SW 1271 (cell line): ENCODE measurements at places on chromosomes 12 and 14.

DNA sequence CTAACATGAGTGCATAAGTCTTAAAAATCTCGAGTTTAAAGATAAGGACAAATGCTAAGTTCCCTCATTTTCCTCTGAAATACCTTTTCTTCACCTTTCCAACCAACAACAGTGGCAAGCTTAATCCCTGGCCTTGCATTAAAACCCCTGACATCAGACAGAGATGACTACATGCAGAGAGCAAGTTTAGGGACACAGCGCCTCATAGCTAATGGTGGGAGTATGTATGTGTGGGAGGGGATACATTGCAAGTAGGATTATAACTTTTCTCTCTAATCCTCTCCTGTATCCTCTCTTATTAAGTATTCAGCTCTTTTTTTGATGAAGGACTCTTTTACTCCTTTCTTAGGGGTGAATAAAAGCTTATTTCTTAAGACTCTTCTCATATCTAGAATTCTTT, 547.1 kb downstream of the CCER1 start:
- DNase-seq = no peak

- DNase-seq = no peak
Measured at GRCh38 chr14:100828031-100828769, 2.3 kb downstream of the MEG3 start.

DNA sequence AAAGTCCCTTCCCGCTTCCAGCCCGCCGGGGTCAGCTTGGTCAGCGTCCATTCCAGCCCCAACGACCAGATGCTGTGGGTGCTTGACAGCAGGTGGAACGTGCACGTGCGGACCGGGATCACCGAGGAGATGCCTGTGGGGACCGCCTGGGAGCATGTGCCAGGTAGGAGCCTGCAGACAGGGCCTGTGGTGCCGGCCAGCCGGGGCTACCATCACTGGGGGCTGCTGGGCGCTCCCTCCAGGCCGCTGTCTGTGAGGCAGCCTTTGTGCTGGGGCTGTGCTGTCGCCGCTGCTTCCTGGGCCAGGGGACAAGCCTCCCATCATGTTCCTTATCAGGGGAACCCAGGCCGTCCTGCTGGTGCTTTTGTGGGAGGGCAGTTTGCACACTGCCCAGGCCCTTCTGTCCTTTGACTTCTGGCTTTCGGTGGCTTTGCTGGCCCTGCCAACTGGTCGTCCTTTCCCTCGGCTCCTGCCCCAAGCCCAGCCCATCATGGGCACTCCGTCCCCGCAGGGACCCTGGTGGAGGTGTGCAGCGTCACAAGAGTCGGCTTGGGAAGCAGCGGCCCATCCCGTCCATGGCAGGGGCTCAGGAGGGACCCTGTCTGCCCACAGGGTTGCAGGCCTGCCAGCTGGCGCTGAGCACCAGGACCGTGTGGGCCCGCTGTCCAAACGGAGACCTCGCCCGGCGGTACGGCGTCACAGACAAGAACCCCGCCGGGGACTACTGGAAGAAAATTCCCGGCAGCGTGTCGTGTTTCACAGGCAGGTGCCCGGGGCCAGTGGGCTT, 12.4 kb downstream of the ANKRD9 start:
- DNase-seq = no peak

DNA sequence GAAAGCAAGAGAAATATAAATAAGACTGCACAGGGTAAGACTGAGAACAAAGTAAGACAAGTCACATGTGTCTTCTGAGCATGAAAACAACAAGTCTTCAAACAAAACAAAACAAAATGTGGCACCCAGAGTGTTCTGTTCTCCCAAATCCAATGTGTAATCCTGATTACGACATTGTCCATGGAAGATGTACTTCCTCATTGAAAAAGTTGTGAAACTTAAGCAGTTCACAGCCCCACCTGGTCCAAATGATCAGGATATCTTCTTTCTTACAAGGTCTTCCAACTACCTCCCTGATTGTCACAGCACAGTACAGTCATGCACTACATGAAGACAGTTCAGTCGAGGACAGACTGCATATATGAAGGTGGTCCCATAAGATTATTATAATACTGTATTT, 23.3 kb upstream of the NEK9 start:
- DNase-seq = no peak

- DNase-seq = no peak
Measured at GRCh38 chr12:102601621-102602020, 121.3 kb upstream of the IGF1 start.
